ENCODE measurements at places on chromosomes 4 and X.

DNA sequence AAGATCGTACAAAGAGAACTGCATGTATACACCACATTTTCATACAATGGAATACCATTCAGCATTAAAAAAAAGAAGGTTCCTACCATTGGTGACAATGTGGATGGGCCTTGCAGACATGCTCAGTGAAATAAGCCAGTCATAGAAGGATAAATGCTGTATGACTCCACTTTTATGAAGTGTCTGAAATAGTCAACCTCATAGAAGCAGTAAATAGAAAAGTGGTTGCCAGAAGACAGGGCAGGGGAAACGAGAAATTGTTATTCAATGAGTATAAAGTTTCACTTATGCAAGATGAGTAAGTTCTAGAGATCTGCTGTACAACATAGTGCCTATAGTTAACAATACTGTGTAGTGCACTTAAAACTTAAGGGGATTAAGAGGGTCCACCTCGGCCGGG lies 257.5 kb upstream of the FTHL17 start:
- no peak for DNase-seq

DNA sequence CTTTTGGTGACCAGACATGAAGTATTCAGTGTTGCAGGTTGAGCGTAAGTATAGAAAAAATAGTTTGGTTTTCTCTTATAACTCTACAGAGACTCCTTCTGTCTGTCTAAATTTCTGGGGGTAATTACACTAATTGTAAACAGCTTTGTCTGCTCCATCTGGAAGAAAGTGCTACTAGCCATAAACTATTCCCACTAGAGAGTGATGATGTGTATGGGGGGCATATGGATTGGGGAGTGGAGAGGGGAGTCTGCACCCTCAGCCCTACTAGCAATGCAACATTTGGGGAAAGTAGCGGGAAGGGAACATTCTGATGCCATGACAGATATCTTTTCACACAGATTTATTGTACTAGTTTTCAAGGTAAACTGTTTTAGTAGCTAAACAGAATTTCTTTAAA lies 549.7 kb downstream of the TRIML1 start:
- DNase-seq, result no peak

GRCh38 chr4:76702440-76703122 lies 195.4 kb downstream of the SOWAHB start:
- no peak for DNase-seq

DNA sequence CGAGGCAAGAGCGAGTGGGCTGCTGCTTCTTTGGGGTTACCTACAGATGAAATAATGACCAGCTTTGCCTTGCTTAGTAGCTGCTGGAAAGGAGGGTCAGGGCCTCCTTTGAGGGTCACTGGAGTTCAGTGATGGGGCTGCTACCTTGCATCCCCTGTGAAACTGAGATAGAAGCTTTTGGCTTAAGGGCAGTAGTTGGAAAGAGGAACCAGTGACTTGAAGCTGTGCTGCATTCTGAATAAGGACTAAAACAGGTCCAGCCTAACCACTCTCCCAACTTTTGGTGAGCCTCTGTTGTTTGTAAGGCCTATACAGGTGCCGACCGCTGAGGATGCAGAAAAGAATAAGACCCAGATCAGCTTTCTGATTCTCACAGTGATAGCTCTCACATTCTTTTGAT lies 41.2 kb downstream of the RASL11B start:
- DNase-seq, result no peak

DNA sequence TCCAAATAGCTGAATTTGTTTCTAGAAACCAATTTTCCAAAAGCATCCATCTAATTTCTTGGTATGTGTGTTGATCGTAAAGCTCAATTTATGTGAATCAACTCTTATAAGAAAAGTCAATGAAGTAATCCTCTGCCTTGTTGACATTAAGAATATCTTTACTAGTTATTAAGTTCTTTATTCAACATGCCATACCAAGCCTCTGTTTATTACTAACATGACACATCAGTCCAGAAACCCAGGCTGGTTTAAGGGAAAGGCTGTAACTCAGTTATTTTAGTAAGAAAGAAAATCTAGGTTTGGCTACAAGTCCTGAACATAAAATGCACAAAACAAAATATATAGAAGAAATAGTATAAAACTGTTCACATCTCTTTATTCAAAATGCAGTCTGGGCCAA lies 48.0 kb downstream of the KLHL34 start:
- no peak for DNase-seq

DNA sequence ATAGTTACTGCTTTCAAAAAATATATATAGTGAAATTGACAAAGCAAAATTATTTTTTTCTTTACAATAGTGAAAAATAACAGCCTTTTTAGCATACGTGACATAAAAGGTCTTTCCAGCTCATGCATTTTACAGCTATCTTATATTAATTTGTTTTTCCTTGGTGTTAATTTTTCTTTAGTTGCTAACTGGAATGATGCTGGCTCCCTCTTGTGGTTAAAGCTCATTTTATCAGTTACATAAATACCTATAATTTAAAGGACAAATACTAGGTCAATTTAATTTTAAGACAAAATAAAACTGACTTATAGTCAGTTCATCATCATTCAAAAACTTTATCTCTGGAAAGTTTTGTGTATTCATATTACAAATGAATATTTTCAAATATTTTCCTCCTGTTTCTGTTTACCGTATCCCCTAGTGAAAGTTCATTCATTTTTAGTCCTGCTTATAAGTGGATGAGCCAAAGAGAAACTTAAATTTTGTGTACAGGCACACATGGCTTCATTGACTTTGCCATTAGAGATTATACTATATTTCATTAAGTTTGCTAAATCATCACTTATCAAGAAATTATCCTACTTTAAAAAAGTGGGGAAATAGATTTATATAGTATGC lies 9.9 kb upstream of the ANAPC4 start:
- peak; percentile 38 for DNase-seq

DNA sequence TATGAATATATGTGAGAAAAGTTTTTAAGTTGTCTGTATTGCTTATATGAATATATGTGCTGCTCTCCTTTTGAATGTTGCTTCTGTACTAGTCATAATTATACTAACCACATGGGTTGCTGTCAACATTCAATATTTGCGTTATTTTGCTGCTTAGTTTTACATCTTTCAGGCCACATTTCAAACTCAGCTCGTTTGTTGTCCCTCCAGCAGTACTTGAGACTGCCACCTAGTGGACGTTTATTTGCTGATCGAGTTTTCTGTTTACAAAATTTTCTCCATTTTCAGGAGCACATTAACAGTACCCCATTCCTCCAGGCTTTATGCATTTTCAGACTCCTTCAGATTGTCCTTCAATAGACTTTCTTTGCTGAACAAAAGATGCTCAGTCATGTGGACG lies 75.8 kb downstream of the NUDT11 start:
- peak; percentile 15 for DNase-seq

DNA sequence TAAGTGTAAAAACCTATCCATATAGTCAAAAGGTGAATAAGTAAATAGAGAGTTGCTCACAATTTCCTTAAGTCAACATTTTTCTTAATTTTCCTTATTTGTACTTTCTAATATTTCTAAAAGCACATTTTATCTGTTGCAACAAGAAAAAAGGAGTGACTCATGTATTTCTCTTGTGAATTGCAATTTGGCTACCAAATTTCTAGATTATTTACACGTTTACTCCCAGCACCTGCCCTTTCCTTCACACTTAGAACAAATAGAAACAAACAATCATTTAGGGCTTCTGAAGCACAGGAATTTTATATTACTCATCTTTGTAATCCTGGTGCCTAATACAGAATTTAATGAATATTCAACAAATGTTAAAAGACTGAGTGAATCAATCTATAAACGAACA lies 22.2 kb downstream of the BTC start:
- DNase-seq, result no peak

GRCh38 chr4:84952004-84952403 lies 14.5 kb downstream of the WDFY3 start:
- no peak for DNase-seq

DNA sequence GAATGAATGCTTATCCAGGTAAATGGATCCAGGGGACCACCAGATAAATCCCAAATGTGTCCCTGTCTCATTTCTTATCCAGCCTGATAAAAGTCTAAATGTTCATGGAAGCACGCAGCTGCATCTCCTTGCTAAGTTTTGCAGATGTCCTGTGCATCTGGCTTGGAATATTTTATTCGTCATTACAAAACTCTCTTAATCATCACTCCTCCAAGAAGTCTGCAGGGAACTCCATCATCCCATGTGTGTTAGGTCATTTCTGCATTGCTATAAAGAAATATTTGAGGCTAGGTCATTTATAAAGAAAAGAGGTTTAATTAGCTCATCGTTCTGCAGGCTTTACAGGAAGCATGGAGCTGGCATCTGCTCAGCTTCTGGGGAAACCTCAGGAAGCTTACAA lies 297.2 kb downstream of the HS3ST1 start:
- no peak for DNase-seq

DNA sequence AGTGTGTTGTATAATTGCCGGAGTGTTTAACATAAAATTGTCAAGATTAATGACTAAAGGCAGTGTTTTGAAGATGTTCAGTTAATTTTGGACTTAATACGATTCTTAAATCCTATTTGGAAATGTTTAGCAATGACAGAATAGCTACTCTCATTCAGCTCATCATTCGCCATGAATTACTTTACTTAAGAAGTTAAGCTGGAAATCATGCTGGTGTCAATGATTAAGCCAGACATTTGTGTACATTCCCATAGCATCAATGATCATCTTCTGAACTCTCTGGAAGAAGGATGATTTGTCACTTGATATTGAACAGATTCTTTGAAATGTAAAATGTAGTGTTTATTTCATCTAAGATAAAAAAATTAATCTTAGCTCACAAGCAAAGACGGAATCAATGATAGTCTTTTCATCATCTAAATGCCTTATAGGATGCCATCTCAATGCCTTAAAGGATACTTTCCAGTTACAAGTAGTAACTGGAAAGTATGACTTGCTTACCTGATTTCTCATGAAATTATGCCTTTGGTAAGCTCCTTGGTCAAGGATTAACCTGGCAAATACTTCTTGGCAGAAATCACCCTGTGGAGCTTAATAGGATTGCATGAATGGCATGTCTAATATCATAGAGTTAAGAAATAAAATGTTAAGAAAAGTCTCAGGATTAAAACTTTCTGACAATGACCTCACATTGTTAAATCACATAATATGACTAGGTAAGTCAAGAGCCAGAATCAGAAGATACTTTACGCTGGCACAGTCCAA lies 515.5 kb upstream of the AGA start:
- DNase-seq, result no peak

DNA sequence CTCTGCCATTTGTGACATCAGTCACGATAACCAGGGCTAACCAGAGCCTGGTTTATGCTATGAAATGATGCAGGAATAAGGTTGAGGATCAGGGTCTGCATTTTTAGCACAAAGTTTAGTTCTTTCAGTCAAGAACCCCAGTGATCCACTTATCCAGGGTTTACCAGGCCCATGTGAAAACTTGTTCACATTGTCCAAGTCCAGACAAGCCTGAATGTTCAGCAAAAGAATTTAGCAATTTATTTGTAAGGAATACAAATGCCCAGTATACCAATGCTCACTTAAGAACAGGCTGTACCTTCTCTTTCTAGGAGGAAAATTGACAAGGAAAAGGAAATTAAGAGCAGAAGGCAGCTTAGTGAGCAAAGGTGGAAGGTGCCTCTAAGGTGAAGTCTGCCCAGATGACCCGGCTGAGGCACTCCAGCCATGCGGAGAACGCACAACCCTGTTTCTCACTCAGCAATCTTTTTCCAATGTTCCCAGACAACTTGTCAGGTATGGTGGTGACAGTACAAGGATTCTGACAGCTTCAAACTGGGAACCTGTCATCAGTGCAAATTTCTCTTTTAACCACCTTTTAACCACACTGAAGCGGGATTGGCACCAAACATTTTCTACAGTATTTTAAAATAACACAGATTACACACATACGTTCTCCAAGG lies 54.0 kb downstream of the TBC1D9 start:
- no peak for DNase-seq

DNA sequence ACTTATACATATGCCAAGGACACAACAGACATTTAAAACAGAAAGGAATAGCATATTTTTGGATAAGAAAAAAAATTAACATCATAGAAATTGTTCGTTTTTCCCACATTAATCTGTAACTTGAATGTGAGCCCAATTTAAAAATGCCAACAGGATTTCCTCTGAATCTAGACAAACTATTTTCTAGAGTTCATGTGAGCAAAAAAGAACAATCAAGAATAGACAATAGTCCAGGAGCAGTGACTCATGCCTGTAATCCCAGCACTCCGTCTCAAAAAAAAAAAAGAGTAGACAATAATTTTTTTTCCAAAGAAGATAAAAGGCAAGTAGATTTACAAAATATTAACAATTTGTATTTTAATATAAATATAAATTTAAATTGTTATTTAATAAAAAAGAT lies 73.7 kb upstream of the DUSP21 start:
- DNase-seq, result no peak

- no peak for DNase-seq
These were observed 189.6 kb downstream of the BCOR start for GRCh38 chrX:39907964-39908661.

DNA sequence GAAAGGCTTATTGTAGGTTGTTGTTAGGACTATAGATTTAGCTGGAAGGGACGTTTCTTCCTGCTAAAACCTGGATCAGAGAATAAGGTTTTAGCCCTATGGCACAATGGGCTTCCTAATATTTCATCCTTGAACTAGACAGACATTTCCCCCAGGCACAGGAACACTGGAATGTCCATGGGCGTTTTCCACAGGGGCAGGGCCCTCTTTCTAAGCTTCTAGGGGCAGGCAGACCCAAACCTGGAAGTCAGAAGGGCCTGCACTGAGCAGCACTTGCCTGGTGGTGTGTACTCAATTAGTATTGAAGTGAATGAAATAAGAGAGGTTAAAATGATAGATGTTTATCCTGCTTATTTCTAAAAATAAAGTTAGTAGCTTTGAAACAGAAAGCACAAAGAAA lies 41.1 kb downstream of the CASP6 start:
- DNase-seq, result no peak

GRCh38 chr4:1549638-1550035 lies 134.5 kb downstream of the FAM53A start:
- DNase-seq, result no peak

GRCh38 chr4:67573193-67573592 lies 14.7 kb downstream of the STAP1 start:
- DNase-seq, result no peak

GRCh38 chr4:182015893-182016292 lies 227.3 kb upstream of the TENM3 start:
- no peak for DNase-seq

- DNase-seq, result no peak
These were observed 37.7 kb downstream of the UGT2B7 start for GRCh38 chr4:69133993-69134392.

DNA sequence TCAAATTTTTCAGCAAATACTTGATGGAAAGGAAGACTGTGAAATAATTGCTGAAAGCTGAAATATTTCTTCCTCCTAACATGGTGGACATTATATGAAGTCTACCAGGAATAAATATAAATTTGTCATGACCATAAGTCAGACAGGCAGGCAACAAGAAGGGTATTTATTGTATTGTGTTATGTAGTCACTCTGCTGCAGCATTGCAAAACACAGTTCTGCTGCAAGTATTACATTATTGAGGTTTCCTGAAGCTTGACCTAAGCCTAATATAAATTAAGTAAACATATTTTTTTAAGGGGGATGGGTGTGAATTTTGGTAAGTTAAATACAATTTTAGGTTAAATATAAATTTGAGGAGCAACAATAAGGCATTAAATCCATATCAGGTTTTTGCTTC lies 60.2 kb upstream of the MAOA start:
- no peak for DNase-seq

Measured in NCI-H1436 (cell line).